ENCODE measurements at places on chromosomes 4 and X. TPM values are rescaled to one million over a fixed set of nuclear protein-coding genes. Genes with fewer than 3 reads are reported as not detected.
A peak's percentile ranks its signal among the peaks of the same experiment; 100 is the strongest.

Gene DKK2
- not detected for total RNA-seq

Gene L1CAM
- total RNA-seq, result 0.24 TPM

Gene NAP1L2
- 3.9 TPM for total RNA-seq

Gene ATP2B3
- total RNA-seq, result not detected

- H3K36me3 ChIP-seq, result no peaks in the 10 kb centered on the region
- H3K27me3 ChIP-seq, result no peaks in the 10 kb centered on the region
- H3K4me3 ChIP-seq, result no peak overlapping the region
- DNase-seq, result peak; percentile 43
Observed at GRCh38 chr4:37715889-37716402, 29.8 kb upstream of the RELL1 start.

DNA sequence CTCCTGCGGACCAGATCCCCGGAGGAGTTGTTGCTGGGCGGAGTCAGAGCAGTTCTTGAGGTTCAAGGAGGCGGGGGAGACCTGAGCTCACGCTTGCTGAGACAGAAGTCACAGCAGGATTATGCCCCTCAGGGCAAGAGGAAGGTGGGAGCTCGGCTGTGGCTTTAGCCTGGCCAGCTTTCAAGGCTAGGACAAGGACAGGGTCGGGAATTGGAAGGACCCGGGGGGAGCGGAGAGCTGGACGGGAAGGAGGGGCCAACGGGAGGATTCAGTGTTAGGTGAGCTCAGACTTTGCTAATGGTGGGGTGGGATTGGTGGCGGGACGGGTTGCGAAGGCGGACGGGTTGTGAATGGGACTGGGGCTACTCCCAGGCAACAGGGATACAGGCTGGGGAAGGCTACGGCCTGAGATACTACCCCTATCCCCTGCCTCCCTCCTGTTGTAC, at the start of gene RIBC1:
TSS of gene RIBC1 (plus strand) at position 13 of the 446 bp plus-strand sequence. CDS start 3,404 bp downstream, outside the sequence.
- H3K27me3 ChIP-seq, result no peaks in the 10 kb centered on the region
- H3K4me3 ChIP-seq, result peak within 1 kb of the TSS; percentile 80
- peaks cover 6% of the 10 kb centered on the region for H3K4me1 ChIP-seq
- no peaks in the 10 kb centered on the region for H3K36me3 ChIP-seq

DNA sequence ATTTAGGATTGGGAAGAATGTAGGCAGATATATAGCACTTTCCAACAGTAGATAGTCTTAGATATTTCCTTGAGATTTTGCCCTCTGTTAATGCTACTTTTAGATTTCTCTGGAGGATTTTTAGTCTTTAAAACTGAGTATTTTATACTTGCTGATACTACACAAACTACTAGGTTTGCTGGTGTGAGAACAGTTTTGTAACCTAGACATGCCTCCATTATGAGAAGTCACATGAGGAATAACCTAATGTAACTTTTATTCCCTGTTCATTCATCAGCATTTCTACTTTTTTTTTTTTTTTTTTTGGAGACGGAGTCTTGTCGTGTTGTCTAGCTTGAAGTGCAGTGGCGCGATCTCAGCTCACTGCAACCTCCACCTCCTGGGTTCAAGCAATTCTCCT, 137.2 kb downstream of the RAPGEF2 start:
- H3K4me1 ChIP-seq, result no peaks in the 10 kb centered on the region
- H3K4me3 ChIP-seq, result no peak overlapping the region
- no peak for DNase-seq
- H3K27ac ChIP-seq, result 0 out of 2 replicates have a peak overlapping the region, but pooled peaks have one; percentile 8

DNA sequence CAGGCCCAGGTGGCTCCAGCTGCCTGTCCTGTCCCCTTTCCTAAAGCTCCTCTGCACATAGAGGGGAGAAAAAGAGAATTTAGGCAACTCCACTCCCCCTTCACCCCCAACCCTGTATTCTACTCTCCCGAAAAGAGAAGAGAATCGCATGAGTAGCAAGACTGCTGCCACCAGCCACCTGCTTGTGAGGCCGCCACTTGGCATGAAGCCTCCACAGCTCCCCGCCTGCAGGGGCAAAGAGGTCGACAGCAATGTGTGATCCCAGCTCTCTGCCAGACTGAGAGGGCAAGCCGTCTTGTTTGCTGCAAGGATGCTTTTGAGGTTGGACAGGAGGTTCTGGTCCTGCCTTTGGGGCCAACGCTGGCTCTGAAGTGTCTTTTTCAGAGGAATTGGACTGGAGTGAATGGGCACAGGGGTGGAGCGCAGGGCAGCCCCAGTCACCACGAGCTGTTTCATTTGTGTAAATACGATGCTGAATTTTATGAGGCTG, 77.1 kb downstream of the STARD8 start:
- no peaks in the 10 kb centered on the region for H3K4me1 ChIP-seq
- no peaks in the 10 kb centered on the region for H3K27me3 ChIP-seq
- no peaks in the 10 kb centered on the region for H3K36me3 ChIP-seq
- H3K27ac ChIP-seq, result no peak overlapping the region
- H3K4me3 ChIP-seq, result no peak overlapping the region

Gene KCTD8
- not detected for total RNA-seq

Gene SPON2
- total RNA-seq, result 9.3 TPM

Gene KANTR
- 6.0 TPM for total RNA-seq

DNA sequence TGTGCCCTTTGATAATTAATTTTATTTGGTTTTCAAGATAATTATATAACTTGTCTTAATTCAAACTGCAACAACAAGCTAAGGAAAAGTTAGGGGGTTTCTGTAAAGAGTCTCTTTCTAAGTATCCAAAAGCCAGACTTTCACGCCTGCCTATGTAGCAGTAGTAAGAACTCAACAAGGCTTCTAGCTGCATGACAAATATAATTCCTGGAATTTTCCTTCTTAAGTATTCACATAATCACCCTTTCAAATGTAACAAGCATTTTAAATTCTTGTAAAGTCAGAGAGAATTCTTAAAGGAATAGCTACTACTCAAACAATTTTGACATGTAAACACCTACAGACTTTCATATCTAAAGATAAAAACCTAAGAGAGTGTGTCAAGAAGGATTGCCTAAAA, 189.7 kb upstream of the NDST3 start:
- no peak overlapping the region for H3K4me3 ChIP-seq
- DNase-seq, result no peak
- H3K27me3 ChIP-seq, result no peaks in the 10 kb centered on the region
- no peaks in the 10 kb centered on the region for H3K4me1 ChIP-seq

GRCh38 chrX:77901506-77901905, 2.2 kb downstream of the COX7B start:
- no peak for DNase-seq
- no peaks in the 10 kb centered on the region for H3K27me3 ChIP-seq
- no peaks in the 10 kb centered on the region for H3K4me1 ChIP-seq
- no peak overlapping the region for H3K27ac ChIP-seq
- H3K36me3 ChIP-seq, result no peaks in the 10 kb centered on the region
- H3K4me3 ChIP-seq, result peak overlapping the region; percentile 44

GRCh38 chr4:175290401-175290800, 372.2 kb downstream of the ADAM29 start:
- H3K4me3 ChIP-seq, result no peak overlapping the region
- H3K27ac ChIP-seq, result no peak overlapping the region
- H3K36me3 ChIP-seq, result no peaks in the 10 kb centered on the region
- H3K4me1 ChIP-seq, result no peaks in the 10 kb centered on the region
- DNase-seq, result no peak
- H3K27me3 ChIP-seq, result no peaks in the 10 kb centered on the region

DNA sequence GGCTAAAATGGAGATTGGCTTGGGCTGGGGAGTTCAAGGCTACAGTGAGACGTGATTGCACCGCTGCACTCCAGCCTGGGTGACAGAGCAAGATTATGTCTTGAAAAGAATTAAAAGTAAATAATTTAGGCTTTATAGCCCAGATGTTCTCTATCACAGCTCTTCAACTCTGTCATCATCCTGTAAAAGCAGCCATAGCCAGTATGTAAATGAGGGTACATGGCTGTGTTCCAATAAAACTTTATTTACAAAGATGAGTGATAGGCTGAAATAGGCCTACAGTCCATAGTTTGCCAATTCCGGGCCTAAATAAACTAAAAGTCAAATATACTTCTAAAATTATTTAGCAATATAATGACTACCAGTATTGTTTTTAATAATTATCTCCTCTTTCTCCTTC, 9.2 kb downstream of the RRH start:
- no peak overlapping the region for H3K4me3 ChIP-seq
- no peaks in the 10 kb centered on the region for H3K36me3 ChIP-seq
- DNase-seq, result no peak
- H3K27ac ChIP-seq, result no peak overlapping the region
- H3K4me1 ChIP-seq, result no peaks in the 10 kb centered on the region
- H3K27me3 ChIP-seq, result no peaks in the 10 kb centered on the region

- no peaks in the 10 kb centered on the region for H3K36me3 ChIP-seq
- H3K27ac ChIP-seq, result no peak overlapping the region
- no peaks in the 10 kb centered on the region for H3K4me1 ChIP-seq
- no peak overlapping the region for H3K4me3 ChIP-seq
- no peaks in the 10 kb centered on the region for H3K27me3 ChIP-seq
- DNase-seq, result no peak
Observed at GRCh38 chr4:122652379-122652778, 31.5 kb upstream of the IL21 start.

Gene IL21
- total RNA-seq, result not detected

GRCh38 chr4:54032558-54033135, 31.8 kb downstream of the CHIC2 start:
- H3K36me3 ChIP-seq, result no peaks in the 10 kb centered on the region
- H3K27me3 ChIP-seq, result no peaks in the 10 kb centered on the region
- H3K4me3 ChIP-seq, result no peak overlapping the region
- no peak for DNase-seq
- no peaks in the 10 kb centered on the region for H3K4me1 ChIP-seq
- H3K27ac ChIP-seq, result no peak overlapping the region

Gene NDUFA1
- total RNA-seq, result 119 TPM

Gene GABRQ
- not detected for total RNA-seq

DNA sequence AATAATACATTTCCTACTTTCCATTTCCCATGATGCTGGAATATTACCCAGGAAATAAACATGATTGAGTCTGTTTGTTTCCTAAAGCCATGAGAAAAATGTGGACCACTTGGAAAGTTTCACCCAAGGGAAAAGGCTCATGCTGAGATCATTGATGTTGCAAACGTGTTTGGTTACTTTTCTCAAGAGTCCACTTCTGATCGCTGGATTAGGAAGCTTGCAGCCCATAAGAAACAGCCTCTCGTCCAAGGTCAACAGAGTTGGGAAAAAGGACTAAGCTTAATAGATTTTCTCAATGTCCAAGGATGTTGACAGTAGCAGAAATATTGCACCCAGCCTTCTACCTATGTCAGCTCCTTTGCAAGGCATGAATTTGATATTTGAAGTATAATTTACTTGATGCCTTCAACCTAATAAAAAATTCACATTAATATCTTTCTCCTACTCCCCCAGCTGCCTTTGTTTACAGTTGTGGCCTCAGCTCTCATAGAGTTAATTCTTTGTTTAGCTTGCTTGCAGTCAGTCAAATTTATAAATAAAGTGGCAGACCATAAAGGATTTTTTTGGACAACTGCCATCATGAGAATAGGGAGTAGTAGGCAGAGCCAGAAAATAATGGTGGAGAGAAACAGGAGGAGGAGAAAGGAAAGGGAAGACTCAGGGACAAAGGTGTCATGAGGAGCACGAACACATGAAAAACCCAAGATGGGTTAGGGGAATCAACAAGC, 65.6 kb upstream of the BLTP1 start:
- no peaks in the 10 kb centered on the region for H3K36me3 ChIP-seq
- no peak for DNase-seq
- H3K27me3 ChIP-seq, result no peaks in the 10 kb centered on the region
- H3K4me1 ChIP-seq, result no peaks in the 10 kb centered on the region

GRCh38 chrX:25600776-25601175, 537.4 kb upstream of the MAGEB18 start:
- no peaks in the 10 kb centered on the region for H3K36me3 ChIP-seq
- H3K4me1 ChIP-seq, result no peaks in the 10 kb centered on the region

DNA sequence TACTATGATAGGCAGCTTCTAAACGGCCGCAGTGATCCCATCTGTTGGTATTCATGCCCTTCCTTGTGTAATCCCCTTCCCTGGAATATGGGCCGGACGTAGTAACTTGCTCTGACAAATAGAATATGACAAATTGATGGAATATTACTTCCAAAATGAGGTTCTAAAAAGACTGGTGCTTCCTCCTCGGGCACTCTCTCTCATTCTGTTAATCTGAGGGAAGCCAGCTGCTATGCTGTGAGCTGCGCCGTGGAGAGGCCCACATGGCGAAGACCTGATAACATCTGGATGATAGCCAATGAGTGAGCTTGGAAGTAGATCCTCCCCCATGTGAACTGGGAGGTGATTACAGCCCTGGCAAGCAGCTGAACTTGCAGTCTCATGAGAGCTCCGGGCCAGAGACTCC, 27.2 kb upstream of the SLC25A4 start:
- no peak for DNase-seq
- no peaks in the 10 kb centered on the region for H3K27me3 ChIP-seq
- no peak overlapping the region for H3K27ac ChIP-seq
- no peaks in the 10 kb centered on the region for H3K36me3 ChIP-seq
- H3K4me1 ChIP-seq, result no peaks in the 10 kb centered on the region
- H3K4me3 ChIP-seq, result no peak overlapping the region

- H3K4me1 ChIP-seq, result no peaks in the 10 kb centered on the region
- no peak overlapping the region for H3K27ac ChIP-seq
- peaks cover 2% of the 10 kb centered on the region for H3K27me3 ChIP-seq
- DNase-seq, result no peak
- H3K36me3 ChIP-seq, result no peaks in the 10 kb centered on the region
Observed at GRCh38 chr4:16031546-16032395, 52.1 kb downstream of the PROM1 start.

DNA sequence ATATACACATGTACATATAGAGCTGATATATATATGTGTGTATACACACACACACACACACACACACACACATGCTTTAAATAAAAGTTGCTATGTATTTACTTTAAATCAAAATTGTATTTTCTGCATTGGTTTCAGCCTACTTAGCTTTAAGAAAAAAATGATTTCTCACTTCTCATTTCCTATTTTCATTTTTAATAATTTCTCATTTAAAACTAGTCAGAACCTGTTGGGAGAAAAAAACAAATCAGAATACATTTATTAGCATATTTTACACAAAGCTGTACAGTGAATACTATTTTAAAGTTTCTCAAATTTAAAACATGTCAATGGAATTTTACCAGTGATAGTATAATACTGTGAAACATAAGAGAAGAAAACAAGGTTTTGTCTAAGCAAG, 681.8 kb downstream of the CENPC start:
- no peak overlapping the region for H3K4me3 ChIP-seq
- H3K4me1 ChIP-seq, result no peaks in the 10 kb centered on the region
- no peaks in the 10 kb centered on the region for H3K27me3 ChIP-seq
- H3K36me3 ChIP-seq, result no peaks in the 10 kb centered on the region

- no peaks in the 10 kb centered on the region for H3K4me1 ChIP-seq
- H3K36me3 ChIP-seq, result no peaks in the 10 kb centered on the region
- H3K4me3 ChIP-seq, result no peak overlapping the region
- H3K27ac ChIP-seq, result no peak overlapping the region
- DNase-seq, result no peak
Observed at GRCh38 chr4:104826171-104826570, 320.5 kb upstream of the TET2 start.

Gene PDLIM3
- not detected for total RNA-seq

Gene UGT2B7
- total RNA-seq, result 0.77 TPM

DNA sequence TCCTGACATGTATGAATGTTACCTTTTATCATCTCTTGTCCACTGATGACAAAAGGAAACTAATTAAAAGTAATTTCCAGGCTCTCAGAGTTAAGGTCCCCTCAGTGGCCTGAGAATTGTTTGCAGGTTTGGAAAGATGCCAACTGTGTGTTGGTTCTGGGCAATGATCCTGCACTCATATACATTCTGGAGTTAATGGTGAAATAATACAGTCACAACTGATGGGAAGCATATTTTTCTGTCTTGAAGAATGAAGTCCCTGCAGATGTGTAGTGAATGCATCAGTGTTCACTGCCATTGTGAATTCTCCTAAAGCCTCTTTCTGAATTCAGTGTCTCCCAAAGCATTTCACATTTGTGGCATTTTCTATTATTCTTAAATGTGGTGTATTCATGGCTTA, 238.1 kb upstream of the PPP1R2C start:
- no peak overlapping the region for H3K27ac ChIP-seq
- no peaks in the 10 kb centered on the region for H3K27me3 ChIP-seq
- H3K4me1 ChIP-seq, result no peaks in the 10 kb centered on the region
- DNase-seq, result no peak
- no peak overlapping the region for H3K4me3 ChIP-seq

All from GM12878 (cell line).